ENCODE measurements at places on chromosomes 7 and 10.

- no peak for DNase-seq
These were observed 56.7 kb upstream of the JCAD start for GRCh38 chr10:30116041-30116491.

DNA sequence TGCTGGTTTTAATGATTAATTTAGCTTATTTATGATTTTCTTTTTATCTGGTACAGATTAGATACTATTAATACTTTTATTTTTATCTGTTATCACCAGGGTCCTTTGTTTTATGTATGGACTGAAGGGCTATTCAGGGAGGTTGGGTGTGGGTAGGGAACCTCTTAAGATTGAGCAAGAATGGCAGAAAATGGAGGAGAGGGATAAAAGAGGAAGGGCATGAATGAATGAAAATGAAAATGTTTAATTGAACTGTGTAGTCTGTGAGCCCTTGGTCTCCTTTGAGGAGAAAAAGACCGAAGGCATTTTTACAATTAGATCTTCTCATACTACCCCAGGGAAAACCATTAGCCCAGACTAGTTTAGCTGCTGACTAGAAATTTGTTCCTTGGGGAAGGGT lies 93.1 kb downstream of the CDK14 start:
- DNase-seq, result no peak

DNA sequence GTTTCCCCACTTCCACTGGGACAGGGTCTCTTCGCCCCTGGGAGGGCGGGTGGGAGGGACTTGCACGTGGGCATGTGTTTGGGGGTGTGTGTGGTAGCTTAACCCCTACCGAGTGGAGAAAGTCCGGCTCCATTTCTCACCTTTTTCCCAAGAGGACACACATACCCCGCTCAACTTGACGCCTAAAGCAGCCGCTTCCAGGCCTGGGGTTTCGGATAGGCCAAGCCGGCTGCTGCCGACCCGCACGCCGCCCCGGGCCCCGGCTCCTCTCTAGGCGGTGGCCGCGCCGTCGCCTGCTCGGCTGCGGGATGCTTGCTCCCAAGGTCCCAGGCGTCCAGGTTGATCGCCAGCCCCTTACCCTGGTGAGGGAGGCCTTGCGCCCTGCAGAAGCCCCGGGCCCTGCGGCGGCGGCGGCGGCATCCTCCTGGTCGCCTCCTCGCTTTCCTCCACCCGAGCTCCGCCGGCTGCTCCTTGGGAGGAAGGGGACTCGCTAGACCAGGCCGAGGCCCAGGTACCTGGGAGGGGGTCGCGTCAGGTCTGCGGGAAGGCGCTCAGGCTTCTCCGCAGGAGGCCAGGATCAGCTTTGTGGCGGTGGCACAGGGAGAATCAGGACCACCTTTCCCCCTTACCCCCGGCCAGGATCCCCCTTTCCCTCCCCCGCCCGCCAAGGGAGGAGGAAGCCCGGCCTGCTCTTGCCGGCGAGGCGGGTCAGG lies 3.2 kb upstream of the GATA3 start:
- no peak for DNase-seq

DNA sequence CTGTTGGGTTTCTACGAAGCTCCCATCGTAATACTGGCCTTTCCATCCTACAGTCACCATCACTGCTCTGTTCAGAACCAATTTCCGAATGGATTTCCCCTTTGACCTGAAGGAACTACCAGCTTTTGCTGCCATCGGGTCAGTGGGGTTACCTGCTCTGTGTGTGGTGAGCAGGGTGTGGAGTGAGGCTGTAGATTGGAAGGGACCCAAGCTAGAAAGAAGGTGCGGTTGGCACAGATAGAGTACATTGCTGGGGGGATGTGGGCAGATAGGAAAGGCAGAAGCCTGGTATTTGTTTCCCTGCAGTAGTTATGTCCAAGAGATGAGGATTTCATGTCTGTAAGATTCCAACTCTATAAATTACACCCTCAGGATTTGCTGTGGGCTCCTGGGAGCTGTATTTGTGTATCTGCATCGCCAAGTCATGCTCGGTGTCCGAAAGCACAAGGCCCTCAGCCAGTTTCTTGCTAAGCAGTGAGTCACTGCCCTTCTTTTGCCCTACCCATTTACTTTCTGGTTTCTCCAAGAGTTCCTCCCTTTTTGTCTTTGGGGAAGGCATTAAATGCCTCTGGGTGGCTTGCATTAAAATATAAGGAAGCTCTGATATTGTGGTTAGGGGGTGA lies 15.4 kb downstream of the CLCN1 start:
- DNase-seq, result no peak

GRCh38 chr7:42236266-42236975 lies 588 bp downstream of the GLI3 start:
- DNase-seq, result no peak

DNA sequence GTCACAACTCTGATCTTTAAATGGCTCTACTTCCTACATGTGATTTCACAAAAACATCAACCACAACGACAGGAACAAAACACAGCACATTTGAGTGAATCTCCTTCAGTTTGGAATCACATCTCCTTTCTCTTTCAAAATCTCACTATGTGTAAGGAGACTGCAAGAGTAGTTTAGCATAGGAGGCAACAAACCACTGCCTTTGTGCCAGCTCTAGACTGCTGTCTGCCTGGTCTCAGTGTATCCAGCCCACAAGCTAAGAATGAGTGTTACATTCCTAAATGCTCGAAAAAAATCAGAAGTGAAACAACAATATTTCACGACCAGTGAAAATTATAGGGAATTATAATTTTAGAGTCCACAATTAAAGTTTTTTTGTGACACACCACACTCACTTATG lies 217.0 kb upstream of the STEAP4 start:
- no peak for DNase-seq

Measured in T-helper 9 cell (primary cell).